ENCODE measurements at places on chromosomes 7 and 10.

DNA sequence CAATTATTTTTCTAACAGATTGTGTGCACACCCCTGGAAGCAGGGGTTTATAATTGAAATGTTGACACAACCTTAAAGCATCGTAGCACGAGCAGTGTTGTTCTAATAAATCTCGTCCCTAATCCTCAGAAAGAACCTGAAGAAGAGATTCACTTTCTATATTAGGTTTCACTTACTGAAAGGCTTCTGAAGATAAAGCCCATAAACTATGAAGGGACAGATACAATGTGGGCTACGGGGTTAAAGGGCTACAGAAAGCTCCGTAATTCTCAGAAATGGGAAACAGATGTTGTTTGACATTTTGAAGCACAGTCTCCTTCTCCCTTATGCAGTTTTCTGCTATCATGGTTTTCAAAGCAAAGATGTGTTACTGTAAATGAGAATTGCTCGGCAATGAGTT, 479.6 kb downstream of the GATA3 start:
- no peak for DNase-seq

- no peak for DNase-seq
These were observed 53.7 kb upstream of the ZNF273 start for GRCh38 chr7:64849250-64849923.

DNA sequence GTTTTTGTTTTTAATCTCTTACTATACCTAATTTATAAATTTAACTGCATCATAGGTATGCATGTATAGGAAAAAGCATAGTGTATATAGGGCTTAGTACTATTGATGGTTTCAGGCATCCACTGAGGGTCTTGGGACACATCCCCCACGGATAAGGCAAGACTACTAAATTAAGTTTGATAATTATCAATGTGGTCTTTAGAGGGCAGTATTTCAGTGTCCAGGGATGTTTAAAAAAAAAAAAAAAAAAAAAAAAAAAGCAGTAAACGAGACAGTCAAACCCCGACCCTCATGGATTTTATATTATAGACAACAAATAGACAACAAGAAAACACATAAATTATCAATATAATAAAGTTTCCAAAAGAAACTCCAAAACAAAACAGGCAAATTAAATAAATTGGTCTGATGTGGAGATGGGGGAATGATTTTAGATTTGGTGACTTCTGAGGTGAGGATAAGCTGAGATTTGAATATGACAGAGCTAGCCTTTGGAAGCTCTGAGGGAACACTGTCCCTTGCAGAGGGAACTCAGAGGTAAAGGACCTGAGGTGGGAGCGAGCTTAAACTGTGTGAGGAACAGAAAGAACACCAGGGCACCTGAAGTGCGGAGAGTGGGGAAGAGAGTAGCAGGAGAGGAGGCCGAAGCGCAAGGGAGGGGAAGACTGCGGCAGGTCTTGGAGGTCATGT, 14.8 kb downstream of the ACSM6 start:
- no peak for DNase-seq

DNA sequence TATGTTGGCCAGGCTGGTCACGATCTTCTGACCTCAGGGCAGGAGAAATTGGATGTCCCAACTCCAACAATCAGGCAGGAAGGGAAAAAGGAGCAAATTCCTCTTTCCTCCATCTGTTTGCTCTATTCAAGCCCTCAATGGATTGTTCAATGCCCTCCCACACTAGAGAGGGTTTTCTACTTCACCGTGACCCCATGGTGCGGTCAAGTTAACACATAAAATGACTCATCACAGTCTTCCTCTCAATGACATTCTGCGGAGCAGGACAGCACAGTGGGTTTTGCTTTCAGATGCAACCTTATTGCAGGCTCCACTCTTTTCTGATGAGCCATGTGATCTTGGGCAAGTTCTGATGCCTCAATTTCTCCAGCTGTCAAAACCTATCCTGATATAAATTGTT, 364.9 kb downstream of the ANKRD30A start:
- no peak for DNase-seq

DNA sequence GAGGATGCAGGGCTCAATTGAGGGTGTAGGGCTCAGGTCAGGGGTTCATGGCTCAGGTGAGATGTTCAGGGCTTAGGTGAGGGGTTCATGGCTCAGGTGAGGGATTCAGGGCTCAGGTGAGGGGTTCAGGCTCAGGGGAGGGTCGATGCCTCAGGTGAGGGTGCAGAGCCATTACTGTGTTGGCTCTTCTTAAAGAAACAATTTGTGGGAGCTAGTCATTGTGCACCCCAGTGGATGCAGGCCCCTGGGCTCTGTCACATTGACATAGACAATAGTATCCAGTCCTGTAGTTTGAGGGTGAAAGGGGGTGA, 86.7 kb downstream of the ADCY1 start:
- DNase-seq = no peak

DNA sequence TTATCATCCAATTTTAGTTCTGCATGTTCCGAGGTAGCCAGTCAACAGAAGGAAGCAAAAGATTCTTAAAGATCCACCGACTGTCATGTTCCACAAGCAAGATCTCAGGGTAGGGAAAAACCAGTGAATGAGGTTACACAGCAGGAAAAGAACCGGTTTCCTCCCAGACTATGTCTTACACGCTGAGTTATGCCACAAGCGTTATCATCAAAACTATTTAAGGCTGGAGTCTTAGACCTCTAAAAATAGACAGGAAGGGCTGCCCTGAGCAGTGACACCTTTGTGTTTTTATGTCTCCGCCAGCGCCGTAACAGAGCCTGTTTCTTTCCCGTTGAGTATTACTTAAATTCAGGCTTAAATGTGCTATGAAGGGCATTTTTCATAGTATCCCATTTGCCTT, 48.3 kb downstream of the PROSER2 start:
- DNase-seq = no peak

DNA sequence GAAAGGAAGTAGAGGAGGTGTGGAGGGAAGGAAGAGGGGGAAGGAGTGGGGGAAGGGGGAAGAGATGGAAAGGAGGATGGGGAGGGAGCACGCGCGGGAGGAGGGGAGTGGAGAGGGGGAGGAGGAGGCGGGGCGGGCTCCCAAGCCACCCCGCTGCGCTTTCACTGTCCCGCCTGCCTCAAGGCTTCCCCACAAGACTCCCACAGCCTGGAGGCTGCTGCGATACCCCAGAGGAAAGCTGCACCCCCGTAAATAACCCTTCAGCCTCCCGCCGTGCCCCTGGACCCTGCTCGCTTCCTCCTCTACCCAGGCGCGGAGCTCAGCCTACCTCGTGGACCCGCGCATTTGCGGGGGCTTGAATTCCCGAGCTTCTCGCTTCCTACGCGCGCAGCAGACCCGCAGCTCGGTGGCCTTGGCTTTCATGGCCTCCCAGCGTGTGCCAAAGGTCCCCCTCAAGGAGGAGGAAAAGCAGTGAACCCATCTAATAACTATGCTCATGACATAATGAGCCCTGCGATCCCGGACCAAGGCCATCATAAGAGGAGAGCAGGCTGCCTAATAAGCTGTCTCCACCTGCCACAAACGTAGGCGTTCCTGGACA, at the start of gene C10orf67:
Gene C10orf67 (minus strand): TSS at position 557 of the 601 bp plus-strand sequence. CDS start 23 bp downstream, at position 534.
- DNase-seq = peak; percentile 49

Measured in suppressor macrophage (primary cell).